ENCODE measurements at places on chromosomes 4 and X. TPM values are rescaled to one million over a fixed set of nuclear protein-coding genes. Genes with fewer than 3 reads are reported as not detected.

RHOXF2B gene
- total RNA-seq, result not detected

CT45A10 gene
- not detected for total RNA-seq

HPGDS gene
- 3.6 TPM for total RNA-seq

VCX3B gene
- total RNA-seq, result not detected

DNAAF6 gene
- total RNA-seq, result not detected

RXFP1 gene
- total RNA-seq, result not detected

PFKFB1 gene
- total RNA-seq, result 5.0 TPM

MTNR1A gene
- total RNA-seq, result not detected

ATP8A1 gene
- 57.9 TPM for total RNA-seq

SORCS2 gene
- 32.6 TPM for total RNA-seq

CENPVL2 gene
- total RNA-seq, result not detected

AADAT gene
- total RNA-seq, result 7.6 TPM

FGF2 gene
- 21.6 TPM for total RNA-seq

GAGE2A gene
- not detected for total RNA-seq

TFE3 gene
- 98.6 TPM for total RNA-seq

SMIM10L2A gene
- 1.5 TPM for total RNA-seq

BCOR gene
- 16.2 TPM for total RNA-seq

PABPC1L2A gene
- total RNA-seq, result not detected

SLIT2 gene
- total RNA-seq, result 51.3 TPM

ALB gene
- total RNA-seq, result 2.4 TPM

TMSB15C gene
- total RNA-seq, result 1.6 TPM

CCDC160 gene
- total RNA-seq, result 2.1 TPM

SLC9B1 gene
- 4.2 TPM for total RNA-seq

All from tibial nerve (tissue), 4 donors.